ENCODE measurements at places on chromosomes 13 and 19. TPM values are rescaled to one million over a fixed set of nuclear protein-coding genes. Genes with fewer than 3 reads are reported as not detected.

ZNF835 gene
- total RNA-seq: 3.0 TPM

KLK8 gene
- total RNA-seq: not detected

CDC34 gene
- total RNA-seq: 40.0 TPM

ZNF665 gene
- total RNA-seq: 4.5 TPM

SYCN gene
- not detected for total RNA-seq

IGSF23 gene
- not detected for total RNA-seq

ZNF8 gene
- 5.4 TPM for total RNA-seq

SLC7A9 gene
- total RNA-seq: 0.32 TPM

SERP2 gene
- total RNA-seq: 3.7 TPM

TMED1 gene
- 23.5 TPM for total RNA-seq

Data from lower lobe of right lung (tissue), 2 donors.